Left kidney (tissue), 8 donors: ENCODE measurements at places on chromosomes 5 and 9.

DNA sequence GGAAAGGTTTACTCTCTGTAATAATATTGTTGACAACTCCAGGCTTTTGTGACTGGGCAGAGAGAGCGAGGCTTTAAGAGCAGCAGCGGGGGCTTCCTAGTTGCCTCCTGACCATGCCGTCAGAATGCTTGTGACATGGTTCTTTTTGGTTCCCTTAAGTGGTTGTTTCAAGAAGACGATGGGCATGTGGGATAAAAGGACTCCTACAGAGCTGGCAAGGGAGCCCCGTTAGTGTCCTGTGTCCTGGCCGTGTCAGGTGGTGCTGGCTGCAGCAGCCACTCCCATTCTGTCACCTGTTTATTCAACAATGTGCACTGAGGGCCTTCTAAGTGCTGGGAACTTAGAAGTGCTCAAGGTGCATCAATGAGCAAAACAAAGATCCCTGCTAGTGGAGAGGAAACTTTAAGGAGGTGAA lies 19.7 kb downstream of the LCP2 start:
- DNase-seq: no peak

DNA sequence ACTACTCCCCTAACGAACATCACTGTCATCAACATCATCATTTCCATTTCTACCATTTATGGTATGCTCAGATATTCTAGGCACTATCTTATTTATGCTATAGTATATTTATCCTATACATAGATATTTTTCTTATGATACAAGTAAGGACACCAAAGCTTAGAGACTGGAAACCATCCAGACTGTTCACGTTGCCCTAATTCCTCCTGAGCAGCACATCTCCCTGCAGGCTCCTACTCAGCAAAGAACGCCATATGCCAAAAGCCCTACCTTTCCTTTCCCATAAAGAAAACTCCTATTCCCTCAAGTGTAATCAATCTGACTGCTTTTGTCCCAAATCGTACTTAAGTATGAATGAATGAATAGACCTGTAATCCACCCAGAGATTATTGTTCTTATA lies 247.0 kb downstream of the PRELID2 start:
- DNase-seq: no peak

DNA sequence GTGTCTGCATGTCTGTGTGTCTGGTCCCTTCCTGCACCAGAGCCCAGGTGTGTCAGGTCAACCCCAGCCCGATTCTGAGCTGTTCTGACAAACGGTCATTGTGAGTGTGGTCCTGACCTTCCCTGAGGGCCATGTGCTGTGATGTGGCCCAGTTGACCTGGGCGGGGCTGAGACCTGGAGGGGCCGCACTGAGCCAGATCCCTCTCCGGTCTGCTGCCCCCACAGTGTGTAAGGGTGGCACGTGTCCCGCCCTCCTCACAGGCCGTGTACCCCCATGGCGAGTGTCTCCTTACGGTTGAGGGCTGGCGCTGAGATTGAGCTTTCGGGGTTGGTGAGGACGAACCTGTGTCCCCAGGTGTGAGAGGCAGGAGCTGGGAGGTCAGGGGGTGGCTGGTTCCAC lies 136.5 kb downstream of the MRPL36 start:
- no peak for DNase-seq

- DNase-seq: no peak
Measured at GRCh38 chr5:157326440-157327005, 60.6 kb downstream of the CYFIP2 start.

- DNase-seq: no peak
Measured at GRCh38 chr9:124854161-124854560, 901 bp downstream of the WDR38 start.

GRCh38 chr5:35285435-35285834 lies 55.1 kb upstream of the PRLR start:
- DNase-seq: no peak

DNA sequence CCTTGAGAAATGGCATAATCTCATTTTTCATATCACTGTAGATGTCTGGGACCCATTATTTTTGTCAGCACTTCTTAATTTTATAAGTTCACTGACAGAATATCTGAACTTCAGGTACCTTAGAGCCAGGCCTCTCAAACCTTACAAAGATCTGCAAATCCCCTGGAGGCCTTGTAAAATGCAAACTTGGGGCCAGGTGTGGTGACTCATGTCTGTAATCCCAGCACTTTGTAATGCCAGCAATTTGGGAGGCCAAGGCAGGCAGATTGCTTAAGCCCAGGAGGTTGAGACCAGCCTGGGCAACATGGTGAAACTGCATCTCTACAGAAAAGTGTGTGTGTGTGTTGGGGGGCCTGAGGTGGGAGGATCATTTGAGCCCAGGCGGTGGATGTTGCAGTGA lies 30.8 kb downstream of the RASGRF2 start:
- DNase-seq: no peak

DNA sequence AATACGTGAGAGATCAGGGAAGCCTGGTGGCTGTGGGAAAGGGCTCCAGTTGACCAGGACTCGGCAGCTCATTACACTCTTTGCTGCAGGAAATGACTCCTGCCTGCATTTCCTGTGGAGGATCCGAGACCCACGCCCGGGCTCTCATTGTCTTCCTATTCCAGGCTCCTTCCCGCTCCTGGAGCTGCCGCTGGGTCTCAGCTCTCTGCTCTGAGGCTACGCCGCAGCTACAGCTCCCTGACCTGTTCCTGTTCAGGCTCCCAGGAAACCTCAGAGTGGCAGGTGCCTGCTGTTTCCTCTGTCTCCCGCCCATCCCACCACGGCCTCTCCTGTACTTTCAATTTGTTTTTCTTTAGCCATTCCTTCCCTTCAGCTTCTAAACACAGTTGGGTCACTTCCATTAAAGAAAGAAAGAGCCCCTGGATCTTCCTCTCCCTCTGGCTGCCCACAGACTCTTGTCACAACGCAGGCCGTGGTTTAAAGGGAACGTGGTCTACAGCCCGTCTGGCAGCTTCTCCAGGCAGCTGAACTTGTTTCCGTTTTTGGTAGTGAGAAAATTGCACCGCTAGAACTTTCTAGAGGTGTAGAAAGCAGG lies 71.5 kb downstream of the IL6ST start:
- DNase-seq: no peak

- peak; percentile 27 for DNase-seq
Measured at GRCh38 chr5:175195698-175196656, 248.0 kb downstream of the DRD1 start.

DNA sequence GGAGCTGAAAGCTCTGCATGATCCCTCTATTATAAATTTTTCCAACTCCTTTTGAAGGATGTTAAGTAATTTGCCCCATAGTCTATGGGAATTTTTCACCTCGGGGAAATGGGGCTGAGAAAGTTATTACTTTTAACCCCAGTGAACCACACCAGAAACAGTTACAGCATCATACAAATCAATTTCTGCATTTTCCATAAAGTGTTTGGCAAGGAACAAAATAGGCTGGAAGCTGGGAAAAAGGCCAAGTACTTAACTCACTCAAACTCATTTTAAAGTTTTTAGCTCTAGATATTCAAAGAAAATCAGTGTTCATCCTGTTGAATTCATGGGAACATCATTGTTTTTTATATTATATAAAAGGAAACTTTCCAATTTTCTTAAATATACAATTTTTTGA lies 160.9 kb downstream of the SH3GL2 start:
- DNase-seq: no peak

DNA sequence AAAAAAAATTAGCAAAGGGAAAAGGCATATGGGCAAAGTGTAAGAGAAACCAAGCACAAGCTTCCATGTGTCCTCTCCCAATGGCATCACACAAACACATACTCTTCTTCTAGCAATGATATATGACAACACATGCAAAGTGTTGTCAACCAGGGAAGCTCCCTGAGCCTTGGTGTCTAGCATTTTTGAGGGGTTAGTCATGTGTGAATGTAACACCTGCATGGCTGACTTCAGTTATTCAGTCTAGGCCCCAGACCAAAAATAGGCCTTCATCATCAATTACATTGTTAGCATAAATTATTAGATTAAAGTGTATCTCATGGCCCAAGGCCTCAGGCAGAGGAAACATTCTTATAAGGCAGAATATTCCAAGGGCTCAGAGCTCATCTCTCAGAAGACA lies 450.0 kb downstream of the TLE1 start:
- DNase-seq: no peak

DNA sequence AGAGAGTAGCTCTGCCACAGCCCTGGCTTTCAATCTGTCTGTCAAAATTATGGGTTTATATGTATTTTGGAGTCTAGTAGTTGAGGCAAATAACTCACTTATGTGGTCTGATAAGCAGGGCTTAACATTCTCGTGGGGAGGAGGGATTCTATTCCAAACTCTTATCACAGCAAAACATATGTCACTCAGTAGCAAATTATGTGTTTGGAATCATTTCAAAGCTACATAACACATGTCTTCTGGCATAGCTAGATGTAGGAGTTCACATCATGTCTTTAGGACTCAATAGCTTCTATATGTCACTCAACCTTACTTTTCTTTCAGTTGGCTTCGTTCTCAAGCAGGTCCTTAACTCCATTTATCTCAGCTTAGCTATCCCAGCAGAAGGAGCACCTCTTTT lies 144.5 kb upstream of the SEMA6A start:
- DNase-seq: no peak

DNA sequence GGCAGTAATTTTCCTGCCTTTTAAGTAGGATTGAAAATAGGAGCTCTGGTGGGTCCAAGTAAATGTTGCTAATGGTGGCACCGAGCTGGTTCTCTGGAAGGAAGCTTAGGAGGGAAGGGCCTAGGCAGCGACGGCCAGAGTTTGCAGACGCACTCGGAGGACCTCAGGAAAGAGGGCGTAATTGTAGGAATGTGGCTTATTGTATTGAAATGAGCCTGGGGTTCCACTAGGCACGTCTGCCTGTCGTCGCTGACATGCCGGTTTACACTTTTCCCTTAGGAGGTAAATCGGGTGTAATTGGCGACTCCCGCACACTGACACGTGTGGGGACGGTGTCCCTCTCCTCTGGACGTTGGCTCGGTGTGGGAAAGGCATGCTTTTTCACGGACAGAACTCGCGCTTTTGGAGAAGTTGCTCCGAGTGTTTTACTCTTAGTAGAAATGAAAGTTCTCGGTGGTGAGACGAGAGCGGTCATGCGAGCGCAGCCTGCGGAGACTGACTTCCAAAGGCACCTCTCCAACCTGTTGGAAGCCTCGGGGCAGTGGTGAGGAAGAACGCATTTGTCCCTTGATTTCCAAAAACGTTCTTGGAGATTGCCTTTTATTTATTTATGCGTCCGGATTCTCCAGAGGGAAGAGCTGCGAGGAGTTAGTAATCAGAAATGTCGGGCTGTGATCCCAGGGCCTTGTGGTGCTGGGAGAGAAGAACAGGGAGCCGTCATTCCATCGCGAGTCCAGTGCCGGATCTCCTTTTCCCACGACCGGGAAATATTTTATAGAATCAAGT lies 1.3 kb downstream of the NR4A3 start:
- no peak for DNase-seq

GRCh38 chr9:96177005-96177718 lies 124.8 kb downstream of the HSD17B3 start:
- DNase-seq: no peak

DNA sequence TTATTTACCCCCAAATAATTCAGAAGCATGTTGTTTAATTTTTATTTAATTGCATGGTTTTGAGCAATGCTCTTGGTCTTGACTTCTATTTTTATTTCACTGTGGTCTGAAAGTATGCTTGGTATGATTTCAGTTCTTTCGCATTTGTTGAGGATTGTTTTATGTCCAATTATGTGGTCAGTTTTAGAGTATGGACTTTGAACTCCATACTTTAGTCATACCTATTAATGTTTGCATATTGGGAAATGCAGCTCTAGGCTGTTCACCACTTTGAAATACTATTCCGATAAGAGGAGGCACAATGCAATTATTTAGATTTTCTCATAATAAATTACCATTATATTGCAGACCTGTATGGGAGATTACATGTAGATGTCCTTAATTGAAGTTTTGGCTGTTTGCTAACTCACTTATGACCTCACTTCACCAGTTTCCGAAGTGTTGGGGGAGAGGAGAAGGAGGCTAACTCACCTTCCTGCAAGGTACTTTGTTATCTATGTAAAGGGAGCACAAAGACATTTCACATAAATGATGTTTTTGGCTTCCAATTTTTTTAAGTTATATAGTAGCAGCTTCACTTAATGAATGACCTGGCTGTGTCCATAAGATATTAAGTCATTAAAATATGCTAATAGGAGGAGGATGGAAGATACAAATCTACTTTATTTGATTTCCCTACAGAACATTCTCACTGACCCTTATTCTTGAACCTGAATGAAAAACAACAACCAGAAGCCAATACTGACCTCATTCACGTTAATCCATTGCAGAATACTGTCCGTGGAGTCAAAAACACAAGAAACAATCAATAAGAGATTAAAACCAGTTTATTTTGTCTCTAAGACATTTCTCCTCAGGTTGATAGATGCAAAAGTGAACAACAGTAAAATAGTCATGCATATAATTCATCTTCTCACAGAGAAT lies 970.3 kb upstream of the ARRDC3 start:
- DNase-seq: no peak

- DNase-seq: no peak
Measured at GRCh38 chr5:10366310-10367272, 13.1 kb downstream of the MARCHF6 start.

DNA sequence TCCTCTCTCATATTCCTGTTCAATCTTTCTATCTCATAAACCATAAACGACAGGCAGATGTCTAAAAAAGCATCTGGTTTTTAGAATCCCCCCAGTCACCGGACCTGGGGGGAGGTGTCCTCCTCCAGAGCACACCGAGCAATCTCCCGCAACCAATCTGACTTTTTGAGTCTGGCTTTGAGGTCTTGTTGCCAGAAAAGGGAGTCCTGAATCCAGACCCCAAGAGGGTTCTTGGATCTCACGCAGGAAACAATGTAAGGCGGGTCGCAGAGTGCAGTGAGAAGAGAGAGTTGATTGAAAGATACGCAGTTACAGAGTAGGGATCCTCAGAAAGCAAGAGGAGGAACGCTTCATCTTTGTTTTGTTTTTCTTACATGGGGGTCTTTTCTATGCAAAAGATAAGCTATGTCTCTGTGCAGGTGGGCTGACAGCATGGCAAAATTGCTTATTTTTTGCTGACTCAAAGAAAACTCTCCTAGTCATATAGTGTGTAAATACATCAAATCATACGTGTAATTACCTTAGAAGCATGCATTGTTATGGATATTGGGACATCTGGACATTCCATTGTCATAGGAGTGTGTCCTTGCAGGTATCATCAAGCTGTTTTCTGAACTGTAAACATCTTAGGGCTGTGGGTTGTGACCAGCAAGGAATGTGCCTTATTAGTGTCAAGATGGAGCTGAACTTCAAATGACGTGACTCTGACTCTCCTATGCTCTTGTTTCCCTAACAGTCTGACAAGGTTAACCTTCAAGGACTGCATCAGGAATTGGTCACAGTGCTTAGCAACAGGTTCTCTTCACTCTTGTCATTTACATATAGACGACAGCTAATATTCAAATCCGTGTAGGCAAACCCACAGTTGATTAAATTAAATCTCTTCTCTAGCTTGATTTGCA lies 159.3 kb upstream of the DAPK1 start:
- no peak for DNase-seq

DNA sequence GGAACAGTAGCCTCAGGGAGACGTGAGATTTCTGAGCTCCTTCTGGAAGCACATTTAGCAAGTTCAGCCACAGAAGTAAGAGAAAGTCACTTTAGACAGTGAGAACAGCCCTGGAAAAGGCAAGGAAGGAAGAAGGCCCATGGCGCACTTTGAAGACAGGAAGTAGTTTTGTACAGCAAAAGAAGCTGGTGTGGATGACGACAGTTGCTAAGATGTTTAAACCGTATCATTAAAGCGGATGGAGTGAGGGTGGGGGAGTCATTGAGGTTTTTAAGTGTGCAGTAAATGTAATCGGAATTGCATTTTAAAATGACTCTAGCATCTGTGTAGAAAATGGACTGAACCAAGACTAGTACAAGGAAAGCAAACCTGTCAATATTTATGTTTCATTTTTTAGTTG lies 15.3 kb upstream of the TRPM3 start:
- DNase-seq: no peak
